Transverse colon (tissue), 4 donors: ENCODE measurements at places on chromosomes 11 and 22. TPM values are rescaled to one million over a fixed set of nuclear protein-coding genes. Genes with fewer than 3 reads are reported as not detected.
A peak's percentile ranks its signal among the peaks of the same experiment; 100 is the strongest.

DNA sequence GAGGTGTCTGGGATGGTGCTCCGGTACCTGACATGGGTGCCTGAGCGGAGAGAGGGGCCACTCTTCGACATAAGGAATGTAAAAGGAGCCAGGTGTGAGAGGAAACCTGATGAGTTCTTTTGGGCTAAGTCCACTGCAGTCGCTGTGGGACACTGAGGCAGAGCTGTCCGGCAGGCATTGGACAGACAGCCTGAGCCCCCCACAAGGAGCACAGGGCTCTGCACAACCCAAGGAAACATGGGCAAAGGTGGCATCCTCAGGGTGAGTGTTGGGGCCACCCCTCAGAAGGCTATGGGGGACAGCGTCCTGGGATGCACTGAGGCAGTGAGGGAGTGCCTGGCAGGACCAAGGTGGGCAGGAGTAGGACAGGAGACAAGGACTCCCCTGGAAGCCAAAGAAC lies 57.7 kb upstream of the EMID1 start:
- no peak overlapping the region for H3K27ac ChIP-seq
- H3K27me3 ChIP-seq: no peaks in the 10 kb centered on the region
- peaks cover 12% of the 10 kb centered on the region for H3K4me1 ChIP-seq
- DNase-seq: no peak
- no peak overlapping the region for H3K4me3 ChIP-seq

DNA sequence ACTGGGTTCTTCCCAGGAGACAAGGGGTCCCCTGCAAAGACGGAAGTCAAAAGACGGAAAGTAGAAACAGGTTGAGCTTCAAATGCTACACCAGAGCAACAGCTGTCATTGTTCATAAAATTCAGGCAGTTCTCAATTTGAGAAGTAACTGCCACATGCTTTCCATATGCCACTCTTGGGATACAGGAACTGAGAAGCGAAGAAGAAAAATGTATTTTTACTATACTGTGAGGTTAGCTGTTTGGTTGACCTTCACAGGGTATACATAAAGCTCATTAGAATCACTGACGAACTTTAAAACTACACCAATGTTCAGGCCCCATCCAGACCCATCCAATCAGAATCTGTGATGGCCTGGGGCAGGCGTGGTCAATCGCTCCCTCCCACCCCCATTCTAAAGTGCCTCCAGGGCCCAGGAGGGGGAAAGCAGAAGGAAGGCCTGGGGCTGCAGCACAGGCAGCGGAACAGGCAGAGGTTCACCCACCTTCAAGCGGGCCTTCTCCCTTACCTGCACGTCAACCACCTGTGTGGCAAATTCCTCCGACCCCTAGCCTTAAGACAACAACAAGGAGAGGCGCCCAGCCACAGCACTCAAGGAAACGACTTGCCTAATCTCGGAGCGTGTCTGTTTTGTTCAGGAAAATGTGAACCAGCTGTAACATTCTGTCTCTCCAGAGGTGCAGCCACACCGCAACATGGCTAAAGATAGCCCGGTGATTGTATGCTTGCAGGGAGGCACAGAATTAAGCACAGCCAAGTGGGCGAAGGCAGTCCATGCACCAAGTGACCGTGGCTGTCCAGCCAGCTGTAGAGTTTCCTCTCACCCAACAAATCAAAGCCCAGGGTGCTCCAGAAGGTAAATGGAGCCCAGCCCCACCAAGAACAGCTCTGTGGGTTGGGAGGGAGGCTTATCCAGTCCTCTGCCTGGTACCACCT lies 82.6 kb downstream of the MICAL3 start:
- H3K27ac ChIP-seq: no peak overlapping the region
- peaks cover 33% of the 10 kb centered on the region for H3K4me1 ChIP-seq
- no peaks in the 10 kb centered on the region for H3K27me3 ChIP-seq
- no peaks in the 10 kb centered on the region for H3K36me3 ChIP-seq
- no peak overlapping the region for H3K4me3 ChIP-seq

GRCh38 chr11:70297341-70297740 lies 26.9 kb downstream of the PPFIA1 start:
- H3K27me3 ChIP-seq: no peaks in the 10 kb centered on the region
- no peak overlapping the region for H3K27ac ChIP-seq
- no peaks in the 10 kb centered on the region for H3K36me3 ChIP-seq
- no peak overlapping the region for H3K4me3 ChIP-seq
- H3K4me1 ChIP-seq: no peaks in the 10 kb centered on the region
- DNase-seq: no peak

DNA sequence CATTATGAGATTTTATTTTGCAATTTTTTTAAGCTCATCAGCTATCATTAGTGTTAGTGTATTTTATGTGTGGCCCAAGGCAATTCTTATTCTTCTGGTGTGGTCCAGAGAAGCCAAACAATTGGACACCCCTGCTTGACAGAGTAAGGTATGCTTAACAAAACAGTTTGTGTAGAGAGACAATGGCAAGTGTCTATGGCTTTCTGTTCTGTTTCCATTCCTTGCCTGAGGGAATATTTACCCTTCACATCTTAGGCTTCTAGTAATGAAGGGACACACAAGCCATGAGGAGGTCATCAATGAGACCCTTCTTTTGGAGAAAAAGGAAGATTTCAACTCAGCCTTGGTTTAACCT lies 1278.4 kb upstream of the TENM4 start:
- DNase-seq: no peak
- H3K27ac ChIP-seq: no peak overlapping the region
- H3K4me1 ChIP-seq: no peaks in the 10 kb centered on the region
- H3K27me3 ChIP-seq: no peaks in the 10 kb centered on the region
- H3K4me3 ChIP-seq: no peak overlapping the region

DNA sequence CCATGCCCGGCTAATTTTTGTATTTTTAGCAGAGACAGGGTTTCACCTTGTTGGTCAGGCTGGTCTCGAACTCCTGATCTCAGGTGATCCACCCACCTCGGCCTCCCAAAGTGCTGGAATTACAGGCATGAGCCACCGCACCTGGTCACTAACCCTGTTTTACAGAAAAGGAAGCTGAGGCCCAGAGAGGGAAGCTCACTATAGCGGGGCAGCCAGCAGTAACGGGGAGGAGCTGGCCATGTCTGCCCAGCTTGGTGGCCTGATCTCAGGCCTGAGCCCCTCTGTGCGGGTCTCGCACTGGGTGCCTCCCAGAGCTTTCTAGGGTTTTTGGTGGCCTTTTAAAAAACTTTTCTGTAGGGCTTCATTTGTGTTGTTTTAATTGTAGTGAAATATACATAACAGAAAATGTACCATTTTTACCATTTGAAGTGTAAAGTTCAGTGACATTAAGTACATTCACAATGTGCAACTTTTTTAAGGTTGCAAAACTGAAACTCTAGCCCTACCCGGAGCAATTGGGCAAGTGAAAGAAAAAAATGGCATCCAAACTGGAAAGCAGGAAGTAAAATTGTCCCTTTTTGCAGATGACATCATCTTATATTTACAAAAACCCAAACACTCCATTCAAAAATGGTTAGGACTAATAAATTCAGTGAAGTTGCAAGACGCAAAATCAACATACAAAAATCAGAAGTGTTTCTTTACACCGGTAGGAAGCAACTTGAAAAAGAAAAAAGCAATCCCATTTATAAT lies 14.5 kb upstream of the CYTH4 start:
- no peaks in the 10 kb centered on the region for H3K4me1 ChIP-seq
- peaks cover 16% of the 10 kb centered on the region for H3K27me3 ChIP-seq
- peak overlapping the region; percentile 24 for H3K4me3 ChIP-seq

- H3K4me1 ChIP-seq: peaks cover 49% of the 10 kb centered on the region
- no peaks in the 10 kb centered on the region for H3K27me3 ChIP-seq
- H3K4me3 ChIP-seq: no peak overlapping the region
- DNase-seq: no peak
- no peaks in the 10 kb centered on the region for H3K36me3 ChIP-seq
Observed at GRCh38 chr11:129998905-129999304, 3.7 kb downstream of the PRDM10 start.

DNA sequence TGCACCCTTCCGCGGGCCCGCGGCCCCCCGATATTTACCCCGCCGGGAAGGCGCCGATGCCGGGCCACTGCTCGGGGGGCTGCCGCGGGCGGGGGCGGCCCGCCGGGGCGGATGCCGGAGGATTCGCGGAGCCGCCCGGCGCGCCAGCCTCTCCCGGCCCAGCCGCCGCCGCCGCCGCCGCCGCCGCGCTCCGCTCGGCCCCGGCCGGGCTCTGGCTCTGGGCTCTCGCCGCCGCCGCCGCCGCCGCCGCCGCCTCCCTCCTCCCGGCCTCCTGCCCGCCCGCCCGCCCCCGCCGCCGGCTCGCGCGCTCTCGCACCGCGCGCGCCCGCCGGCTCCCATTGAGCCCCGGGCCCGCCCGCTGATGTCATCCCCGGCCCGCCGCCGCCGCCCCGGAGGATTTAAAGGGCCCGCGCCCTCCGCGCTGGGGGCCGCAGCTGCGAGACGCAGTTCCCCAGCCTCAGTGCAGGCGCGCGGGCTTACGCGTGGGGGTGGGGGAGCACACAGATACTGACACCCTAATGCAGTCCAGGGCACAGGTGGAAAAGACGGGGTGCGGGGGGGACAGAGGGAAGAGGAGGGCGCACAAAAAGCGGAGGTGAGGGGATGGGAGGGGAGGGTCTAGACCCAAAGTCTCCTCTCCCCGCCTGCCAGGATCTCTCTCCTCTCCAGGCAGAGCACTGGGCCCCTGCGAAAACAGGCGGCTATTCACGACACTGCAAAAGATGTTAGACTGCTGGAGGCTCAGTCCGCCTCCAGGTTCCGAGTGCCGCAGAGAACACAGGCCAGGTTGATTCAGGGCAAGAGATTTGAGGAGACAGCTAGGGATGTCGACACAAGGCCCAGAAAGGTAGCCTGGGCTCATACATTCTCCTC lies at the start of gene CSNK1E:
TSS of gene CSNK1E (minus strand) at position 312 of the 873 bp plus-strand sequence. CDS start 3,276 bp downstream, outside the sequence.
- no peaks in the 10 kb centered on the region for H3K36me3 ChIP-seq
- peak; percentile 86 for DNase-seq
- H3K27ac ChIP-seq: peak within 1 kb of the TSS; percentile 99
- H3K4me1 ChIP-seq: peaks cover 55% of the 10 kb centered on the region
- peak within 1 kb of the TSS; percentile 92 for H3K4me3 ChIP-seq

GRCh38 chr22:18970176-18970947 lies 34.3 kb upstream of the PRODH start:
- H3K27ac ChIP-seq: no peak overlapping the region
- H3K36me3 ChIP-seq: no peaks in the 10 kb centered on the region
- H3K4me1 ChIP-seq: peaks cover 6% of the 10 kb centered on the region
- DNase-seq: no peak
- peaks cover 37% of the 10 kb centered on the region for H3K27me3 ChIP-seq

DNA sequence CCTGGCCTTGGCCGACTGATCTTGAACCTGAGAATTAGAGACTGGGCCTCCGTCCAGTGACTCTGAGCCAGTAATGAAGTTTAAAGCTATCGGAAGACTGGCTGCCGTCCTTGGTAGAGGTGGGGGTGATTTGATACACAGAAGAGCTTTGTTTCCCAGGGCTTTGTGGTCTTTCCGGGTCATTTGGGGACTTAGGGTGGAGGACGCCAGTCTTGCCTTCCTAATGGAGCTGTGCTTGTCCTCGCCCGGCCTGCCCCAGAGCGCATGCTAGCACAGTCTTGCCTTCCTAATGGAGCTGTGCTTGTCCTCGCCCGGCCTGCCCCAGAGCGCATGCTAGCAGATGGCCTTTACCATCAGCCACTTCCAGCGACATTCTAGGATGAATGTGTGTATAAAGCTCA lies 65.8 kb downstream of the ST3GAL4 start:
- H3K4me1 ChIP-seq: peaks cover 30% of the 10 kb centered on the region
- H3K27me3 ChIP-seq: no peaks in the 10 kb centered on the region
- no peaks in the 10 kb centered on the region for H3K36me3 ChIP-seq
- DNase-seq: no peak
- no peak overlapping the region for H3K4me3 ChIP-seq
- peak overlapping the region; percentile 8 for H3K27ac ChIP-seq

DNA sequence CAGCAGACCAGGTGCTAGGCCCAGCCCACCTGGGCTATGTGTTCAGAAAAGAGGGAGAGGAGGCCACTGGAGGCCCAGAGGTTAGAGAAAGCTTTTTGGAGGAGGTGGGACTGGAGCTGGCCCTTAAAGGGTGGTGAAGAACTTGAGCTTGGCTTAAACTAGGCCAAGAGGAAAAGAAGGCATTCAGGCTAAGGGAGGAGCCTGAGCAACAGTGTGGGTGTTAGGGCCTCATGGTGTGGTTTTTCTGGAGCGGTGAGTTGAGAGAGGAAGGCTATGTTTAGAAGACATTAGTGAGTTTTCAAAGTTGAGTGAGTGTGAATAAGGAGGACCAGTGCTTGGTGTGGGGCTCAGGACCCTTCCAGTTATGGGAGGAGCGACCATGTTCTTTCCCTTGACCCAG lies 6.2 kb downstream of the TAF6L start:
- peaks cover 2% of the 10 kb centered on the region for H3K4me1 ChIP-seq
- no peak overlapping the region for H3K27ac ChIP-seq
- no peak overlapping the region for H3K4me3 ChIP-seq

DNA sequence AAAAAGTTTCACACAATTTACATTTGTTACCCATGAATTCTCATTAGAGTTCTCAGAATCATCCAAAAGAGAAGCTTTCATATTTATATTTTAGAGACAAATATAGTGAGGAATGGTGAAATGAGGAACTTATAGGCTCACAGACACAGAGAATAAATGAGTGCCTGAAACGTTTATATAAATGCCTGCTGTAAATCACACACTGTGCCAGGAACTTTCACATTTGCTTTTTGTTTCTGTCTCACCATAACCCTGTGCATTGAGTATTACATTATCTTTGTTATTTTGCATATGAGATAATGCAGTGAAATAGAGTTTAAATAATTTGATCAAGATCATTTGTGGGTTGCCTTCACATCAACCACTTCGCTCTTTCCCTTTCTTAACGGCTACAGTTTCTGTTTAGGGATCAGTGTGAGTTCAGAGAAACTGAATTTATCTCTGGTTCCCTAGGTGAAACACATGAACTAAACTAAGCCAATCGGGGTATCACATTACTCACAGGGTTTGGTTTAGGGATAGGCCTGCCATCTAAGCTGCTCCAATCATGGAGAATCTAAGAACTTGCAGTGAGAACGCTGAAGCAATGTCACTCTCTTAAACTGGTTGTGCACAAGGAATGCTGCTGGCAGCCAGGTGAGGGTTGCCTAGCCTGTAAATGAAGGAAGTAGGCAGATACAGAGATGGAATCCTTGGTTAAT lies 1339.2 kb upstream of the TENM4 start:
- DNase-seq: no peak
- H3K27me3 ChIP-seq: no peaks in the 10 kb centered on the region
- no peaks in the 10 kb centered on the region for H3K36me3 ChIP-seq
- H3K4me3 ChIP-seq: no peak overlapping the region
- H3K27ac ChIP-seq: no peak overlapping the region
- H3K4me1 ChIP-seq: peaks cover 5% of the 10 kb centered on the region

DNA sequence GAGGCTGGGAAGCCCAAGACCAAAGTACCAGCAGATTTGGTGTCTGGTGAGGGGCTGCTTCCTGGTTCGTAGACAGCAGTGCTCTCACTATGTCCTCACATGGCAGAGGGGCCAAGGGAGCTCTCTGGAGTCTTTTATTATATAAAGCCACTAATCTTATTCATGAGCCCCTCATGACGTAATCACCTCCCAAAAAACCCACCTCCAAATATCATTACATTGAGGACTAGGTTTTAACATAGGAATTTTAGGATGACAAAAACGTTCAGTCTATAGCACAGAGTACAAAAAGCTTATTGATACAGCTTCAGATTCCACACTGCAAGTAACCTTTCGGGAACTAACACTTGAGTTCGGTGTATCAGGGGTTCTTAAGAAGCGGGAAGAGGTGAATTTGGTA lies 4.1 kb upstream of the MS4A18 start:
- no peak overlapping the region for H3K4me3 ChIP-seq
- peaks cover 33% of the 10 kb centered on the region for H3K27me3 ChIP-seq
- no peaks in the 10 kb centered on the region for H3K36me3 ChIP-seq

GRCh38 chr11:72354356-72355115 lies 79.8 kb downstream of the CLPB start:
- H3K36me3 ChIP-seq: no peaks in the 10 kb centered on the region
- H3K27ac ChIP-seq: no peak overlapping the region
- no peak overlapping the region for H3K4me3 ChIP-seq
- DNase-seq: no peak
- H3K4me1 ChIP-seq: no peaks in the 10 kb centered on the region

SUSD2 gene
- 0.37 TPM for total RNA-seq

SCN4B gene
- 0.75 TPM for total RNA-seq

PIH1D2 gene
- 1.6 TPM for total RNA-seq

C11orf87 gene
- not detected for total RNA-seq
